CD4-positive, alpha-beta T cell treated with Interleukin-17A for 1 hour (primary cell): ENCODE measurements at places on chromosomes 5 and 9.

DNA sequence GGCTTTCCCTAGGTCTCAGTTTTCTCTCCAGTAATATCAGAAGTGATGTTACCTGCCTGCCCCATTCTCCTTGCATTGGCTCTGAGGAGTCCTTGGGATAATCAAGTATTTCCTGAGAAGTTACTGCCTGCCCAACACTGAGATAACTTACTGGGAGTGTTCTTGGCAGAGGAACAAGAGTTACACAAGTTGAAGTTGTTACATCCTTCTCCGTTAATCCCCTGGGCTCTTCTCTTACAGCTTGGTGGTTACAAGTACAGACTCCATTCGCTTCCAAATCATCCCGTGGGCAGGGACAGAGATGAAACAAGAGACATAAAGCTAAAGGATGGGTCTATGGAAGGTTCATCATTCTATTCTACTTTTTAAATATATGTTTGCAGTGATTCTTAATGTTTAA lies 74.1 kb upstream of the SAP30L start:
- DNase-seq, result no peak

GRCh38 chr5:34822956-34823715 lies 15.8 kb upstream of the TTC23L start:
- no peak for DNase-seq

DNA sequence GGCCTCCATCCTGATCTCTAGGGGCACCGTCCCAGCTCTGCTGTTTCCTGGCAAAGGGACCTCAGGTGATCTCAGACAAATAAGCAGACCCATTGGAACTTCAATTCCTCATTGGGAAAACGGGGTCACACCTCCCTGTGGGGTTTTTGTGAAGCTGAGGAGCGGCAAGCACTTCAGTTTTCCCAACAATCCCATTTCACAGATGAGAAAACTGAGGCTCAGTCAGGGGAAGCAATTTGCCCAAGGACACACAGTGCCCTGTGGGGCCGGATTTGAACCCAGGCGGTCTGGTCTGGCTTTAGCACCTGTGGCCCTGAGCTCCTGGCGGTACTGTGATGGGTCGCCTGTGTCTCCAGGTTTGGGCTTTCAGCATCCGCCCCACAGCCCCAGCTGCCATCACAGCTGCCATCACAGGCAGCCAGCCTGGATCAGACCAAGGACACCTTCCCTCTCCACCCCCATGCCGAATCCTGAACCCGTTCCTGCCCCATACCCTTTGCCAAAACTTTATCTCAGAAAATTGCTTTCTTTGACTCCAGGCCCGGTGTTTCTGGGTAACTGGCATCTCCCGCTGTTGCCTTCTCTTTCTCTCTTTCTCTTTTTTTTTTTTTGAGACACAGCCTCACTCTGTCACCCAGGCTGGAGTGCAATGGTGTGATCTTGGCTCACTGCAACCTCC lies 26.4 kb downstream of the NCS1 start:
- DNase-seq, result no peak

DNA sequence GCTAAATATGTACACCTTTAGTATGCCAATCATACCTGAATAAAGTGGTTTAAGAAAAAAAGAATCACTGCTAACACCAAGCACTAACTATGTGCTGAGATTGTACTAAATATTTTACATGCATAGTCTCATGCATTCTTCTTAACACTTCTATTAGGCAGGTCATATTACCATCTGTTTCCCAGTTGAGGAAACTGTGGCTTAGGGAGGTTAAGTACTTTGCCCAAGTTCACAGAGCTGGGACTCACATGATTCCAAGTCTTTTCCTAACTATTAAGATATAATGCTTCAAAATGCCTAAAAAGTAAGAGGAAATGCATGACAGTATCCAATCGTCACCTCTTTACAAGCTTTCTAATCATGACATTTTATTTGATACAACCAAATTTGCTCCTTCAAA lies 69.2 kb upstream of the PLPP6 start:
- no peak for DNase-seq

- DNase-seq, result no peak
Observed at GRCh38 chr9:76984486-76984885, 35.0 kb upstream of the FOXB2 start.
